ENCODE measurements at places on chromosomes 3 and 15.

DNA sequence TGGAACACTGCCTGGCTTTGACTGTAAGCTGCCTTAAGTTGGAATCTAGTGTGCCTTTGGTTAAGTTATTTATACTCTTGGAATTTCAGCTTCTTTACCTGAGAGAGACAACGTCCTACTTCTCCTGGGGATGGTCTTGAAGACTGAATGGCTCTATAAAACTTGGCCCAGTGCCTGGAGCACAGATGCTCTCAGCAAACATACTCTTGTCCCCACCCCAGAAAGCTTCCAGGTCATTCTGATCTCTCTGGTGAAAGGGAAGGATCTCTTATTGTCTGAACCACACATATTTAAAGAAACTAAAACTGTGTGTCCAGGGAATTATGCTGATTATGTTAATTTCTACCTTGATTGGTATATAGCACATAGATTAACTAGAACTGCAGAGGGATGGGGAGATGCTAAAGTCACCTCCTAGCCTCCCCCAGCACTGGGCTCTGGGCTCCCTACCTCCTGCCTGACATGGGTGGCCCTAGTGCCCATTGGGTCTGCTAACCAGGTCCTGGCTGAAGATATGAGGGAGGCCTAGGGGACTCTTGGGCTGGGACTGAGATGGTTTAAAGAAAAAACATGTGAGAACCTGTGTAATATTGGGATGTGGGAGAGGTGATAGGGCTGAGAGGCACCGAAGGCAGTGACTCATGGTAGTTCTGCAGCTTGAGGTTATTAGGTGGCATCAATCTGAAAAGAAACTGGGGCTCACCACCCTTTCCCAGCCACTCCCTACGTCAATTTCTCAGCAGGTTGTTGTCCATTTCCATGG is 171.0 kb downstream of the RPLP1 start:
- DNase-seq = no peak

DNA sequence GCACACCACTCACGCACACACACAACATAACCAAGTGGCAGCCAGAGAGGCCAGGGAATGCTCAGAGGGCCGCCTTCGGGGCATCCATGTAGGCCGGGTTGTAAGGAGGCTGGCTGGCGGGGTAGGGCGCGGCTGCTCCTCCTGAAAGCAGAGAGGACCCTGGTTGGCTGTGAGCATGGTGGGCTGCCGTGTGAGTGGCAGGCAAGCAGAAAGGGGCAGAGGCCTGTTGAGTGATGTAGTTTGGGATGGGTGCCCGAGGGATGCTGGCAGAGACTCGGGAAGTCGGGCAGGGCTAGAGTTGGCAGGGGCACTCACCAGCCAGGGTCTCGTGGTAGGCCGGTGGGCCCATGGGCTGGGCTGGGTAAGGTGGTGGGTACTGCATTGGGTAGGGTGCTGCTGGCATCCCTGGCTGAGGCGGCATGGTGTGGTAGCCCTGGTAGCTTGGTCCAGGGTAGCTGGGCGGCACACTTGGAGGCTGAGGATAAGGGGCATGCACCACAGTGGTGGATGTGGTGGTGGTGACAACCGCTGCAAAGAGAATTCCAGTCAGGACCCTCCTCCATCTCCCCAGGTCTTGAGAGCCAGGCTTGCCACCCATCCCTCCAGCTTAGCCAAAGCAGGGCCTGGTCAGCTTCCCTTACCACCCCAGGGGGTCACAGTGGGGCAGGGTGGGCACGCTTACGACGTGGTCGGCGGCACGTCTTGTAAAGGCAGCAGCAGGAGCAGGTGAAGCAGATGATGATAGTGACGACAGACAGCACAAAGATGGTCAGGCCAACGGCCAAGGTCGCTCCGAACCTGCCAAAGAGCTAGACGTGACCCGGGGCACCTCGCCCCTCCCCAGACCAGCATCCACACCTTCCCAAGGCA is 22.7 kb downstream of the ATRIP start:
- no peak for DNase-seq

DNA sequence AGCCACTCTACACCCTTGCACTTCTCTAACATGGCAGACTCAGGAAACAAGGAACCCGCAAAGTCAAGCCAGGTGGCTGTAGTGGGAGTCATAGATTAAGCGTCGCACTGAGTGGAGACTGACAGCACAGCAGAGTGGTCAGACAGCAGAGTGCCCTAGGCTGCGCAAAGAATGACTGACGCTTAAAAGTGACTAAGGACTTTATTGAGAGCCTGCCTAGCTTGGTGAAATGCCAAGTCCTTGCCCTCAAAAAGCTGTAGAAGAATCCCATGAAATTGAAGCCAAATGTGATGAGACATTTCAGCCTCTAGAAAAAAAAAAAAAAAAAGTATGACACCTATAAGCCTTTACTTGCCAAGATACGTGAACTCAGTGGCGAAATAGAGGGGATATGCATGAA is 30.2 kb downstream of the NCEH1 start:
- DNase-seq = no peak

DNA sequence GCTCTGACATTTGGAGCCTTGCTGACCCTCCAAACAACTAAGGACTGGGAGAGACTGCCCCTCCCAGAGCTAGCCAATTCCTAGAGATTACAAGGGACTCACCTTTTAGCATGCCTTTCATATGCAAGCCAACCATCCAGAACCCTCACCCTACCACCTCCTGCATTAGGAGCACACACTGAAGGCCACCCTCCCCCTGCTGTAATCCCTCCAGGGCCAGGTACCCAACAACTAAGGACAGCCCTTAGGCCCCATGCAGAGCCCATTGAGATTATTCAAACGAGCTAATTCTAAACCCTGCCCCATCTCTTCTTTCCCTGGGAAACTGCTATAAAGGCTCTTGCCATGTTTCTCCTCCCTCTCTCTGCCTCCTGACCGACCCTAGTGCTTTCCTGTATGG is 352.6 kb downstream of the ERC2 start:
- no peak for DNase-seq

GRCh38 chr3:58242340-58242739 is 4.7 kb downstream of the ABHD6 start:
- DNase-seq = no peak

- no peak for DNase-seq
Measured at GRCh38 chr15:85284497-85284896, 95.9 kb upstream of the AKAP13 start.

- no peak for DNase-seq
Measured at GRCh38 chr15:63198371-63199250, 9.2 kb downstream of the RAB8B start.

DNA sequence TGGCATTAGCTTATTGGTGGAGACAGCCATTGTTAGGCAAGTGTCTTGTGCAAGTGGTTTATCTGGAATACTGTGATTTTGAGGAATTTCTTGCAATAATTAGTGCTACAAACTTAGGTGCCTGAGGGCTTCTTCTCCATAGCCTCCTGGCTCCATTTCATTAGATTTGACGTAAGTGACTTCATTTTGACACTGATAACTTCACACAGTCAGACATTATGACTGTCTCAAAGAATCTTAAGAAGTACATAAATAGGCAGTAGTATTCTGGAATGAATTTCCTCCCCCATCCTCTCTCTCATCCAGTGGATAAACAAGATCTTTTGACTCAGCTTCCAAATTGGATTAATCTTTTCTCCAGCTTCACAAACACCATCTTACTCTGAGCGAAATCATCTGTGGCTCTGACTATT is 19.0 kb downstream of the ARL14 start:
- DNase-seq = no peak

DNA sequence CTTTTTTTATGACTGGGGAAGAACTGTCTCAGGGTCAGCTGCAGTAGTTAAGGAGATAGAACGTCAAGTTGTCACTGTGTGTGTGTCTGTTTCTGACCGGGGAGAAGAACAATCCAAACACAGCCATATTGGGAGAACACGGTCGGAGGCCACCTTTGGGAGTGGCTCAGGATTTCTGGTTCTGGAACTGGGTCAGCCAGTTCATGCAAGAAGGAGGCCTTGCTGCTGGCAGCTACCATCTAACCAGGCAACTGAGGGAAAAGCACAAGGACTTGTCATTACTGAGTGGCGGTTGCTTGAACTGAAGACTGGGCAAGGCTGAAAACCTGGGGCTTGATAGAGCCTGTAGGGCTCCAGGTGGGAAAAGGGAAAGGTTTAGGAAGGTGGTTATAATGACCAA is 24.6 kb downstream of the GLDN start:
- DNase-seq = no peak
